ENCODE measurements at places on chromosomes 3 and 15. TPM values are rescaled to one million over a fixed set of nuclear protein-coding genes. Genes with fewer than 3 reads are reported as not detected.

GRCh38 chr3:50154840-50155490 is at the start of gene SEMA3F:
Gene SEMA3F, plus strand, starts transcription at chr3:50155324. Its CDS starts 4,299 bp downstream, at chr3:50159623.
- peak; percentile 83 for DNase-seq

- no peak for DNase-seq
Observed at GRCh38 chr15:69143756-69144436, 16.5 kb upstream of the GLCE start.

DNA sequence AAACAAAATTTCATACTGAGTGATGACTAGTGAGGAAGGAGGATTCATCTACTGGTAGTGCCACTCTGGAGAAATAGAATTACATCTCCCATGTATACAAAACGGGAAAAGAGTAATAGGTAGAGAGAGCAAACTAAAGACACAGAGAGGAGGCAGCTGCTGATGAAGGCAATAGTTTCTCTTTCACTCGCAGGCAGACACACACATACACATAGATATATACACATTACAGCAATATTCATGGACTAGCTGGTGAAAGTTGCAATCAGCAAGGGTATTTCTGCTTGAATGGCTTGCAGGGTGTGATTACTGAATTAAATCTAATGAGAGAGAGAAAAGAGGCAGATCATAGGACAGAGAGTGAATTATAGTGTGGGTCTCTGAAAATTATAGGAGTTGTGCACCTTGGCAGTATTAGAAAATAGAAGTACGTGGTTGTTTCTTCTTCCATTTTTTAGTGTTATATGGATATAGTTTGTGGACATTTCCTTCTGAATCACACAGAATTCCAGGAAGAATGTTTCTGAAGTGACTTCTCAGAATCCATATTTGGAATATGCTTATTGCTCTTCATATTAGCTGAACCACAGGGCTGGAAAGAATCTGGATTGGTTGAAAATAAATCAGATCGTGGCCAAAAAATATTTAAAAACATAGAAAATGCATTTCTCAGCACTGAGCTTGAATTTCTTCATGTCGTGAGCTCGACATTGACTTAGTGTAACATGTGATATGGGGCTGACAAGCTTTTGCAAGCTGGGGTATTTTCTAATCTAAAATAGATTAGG is 991.2 kb downstream of the TUSC7 start:
- no peak for DNase-seq

DNA sequence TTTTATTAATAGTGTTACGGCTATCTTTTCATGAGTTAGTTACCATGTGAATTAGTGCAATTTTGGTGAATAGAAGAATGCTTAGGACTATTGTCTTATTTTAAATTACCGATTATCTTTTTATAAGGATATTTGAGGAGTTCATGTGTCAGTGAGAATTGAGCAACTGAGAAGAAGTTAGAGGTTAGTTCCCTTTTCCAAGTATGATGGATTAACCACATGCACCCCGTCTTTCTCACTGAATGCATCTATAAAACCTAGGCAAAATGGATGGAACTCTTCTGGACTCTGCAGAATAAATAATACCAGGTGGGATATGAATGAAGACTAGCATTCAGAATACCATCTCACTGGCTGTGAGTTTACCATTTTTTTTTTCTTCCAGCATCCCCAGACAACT is 74.3 kb downstream of the TCF12 start:
- no peak for DNase-seq

GRCh38 chr15:54599386-54599785 is 597.4 kb downstream of the RSL24D1 start:
- DNase-seq: no peak

Gene PDHB
- total RNA-seq: 225 TPM

Gene AGTR1
- total RNA-seq: 2.2 TPM

Gene RPL39L
- 4.1 TPM for total RNA-seq
